ENCODE measurements at places on chromosomes 11 and 22. TPM values are rescaled to one million over a fixed set of nuclear protein-coding genes. Genes with fewer than 3 reads are reported as not detected.

DNA sequence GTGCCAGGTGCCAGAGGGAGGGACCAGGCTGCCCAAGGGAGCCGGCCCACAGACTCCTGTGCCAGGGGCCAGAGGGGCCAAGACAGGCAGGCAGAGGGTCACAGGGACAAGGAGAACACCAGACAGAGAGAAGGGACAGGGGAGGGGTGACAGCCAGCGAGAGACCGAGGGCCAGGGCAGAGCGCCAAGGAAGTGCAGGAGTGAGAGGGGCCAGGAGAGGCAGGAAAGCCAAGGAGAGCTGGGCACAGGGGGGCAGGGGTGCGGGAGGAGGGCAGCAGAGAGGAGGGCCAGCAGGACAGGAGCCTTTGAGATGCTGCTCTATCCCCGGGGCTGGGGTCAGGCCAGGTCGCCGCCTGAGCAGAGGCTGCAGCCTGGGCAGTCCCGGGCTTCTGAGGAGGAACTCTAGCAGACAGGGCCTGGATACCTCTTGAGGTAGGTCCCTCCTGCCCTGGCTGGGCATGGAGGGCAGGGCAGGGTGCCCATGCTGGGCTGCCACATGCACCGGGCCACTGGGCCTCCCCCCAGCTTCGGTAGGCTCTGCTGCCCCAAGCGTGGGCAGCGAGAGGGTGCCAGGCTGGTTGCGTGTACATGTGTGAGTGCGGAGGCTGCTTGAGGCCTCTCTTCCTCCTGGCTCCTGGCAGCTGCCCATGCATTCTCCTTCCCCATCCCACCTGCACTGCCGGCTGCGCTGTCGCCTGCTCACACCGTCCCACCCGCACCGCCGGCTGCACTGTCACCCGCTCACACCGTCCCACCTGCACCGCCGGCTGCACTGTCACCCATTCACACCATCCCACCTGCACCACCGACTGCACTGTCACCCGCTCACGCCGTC is 12.2 kb downstream of the LSP1 start:
- DNase-seq, result no peak

- no peak for DNase-seq
These were observed 593.4 kb downstream of the BUD13 start for GRCh38 chr11:116179401-116179800.

DNA sequence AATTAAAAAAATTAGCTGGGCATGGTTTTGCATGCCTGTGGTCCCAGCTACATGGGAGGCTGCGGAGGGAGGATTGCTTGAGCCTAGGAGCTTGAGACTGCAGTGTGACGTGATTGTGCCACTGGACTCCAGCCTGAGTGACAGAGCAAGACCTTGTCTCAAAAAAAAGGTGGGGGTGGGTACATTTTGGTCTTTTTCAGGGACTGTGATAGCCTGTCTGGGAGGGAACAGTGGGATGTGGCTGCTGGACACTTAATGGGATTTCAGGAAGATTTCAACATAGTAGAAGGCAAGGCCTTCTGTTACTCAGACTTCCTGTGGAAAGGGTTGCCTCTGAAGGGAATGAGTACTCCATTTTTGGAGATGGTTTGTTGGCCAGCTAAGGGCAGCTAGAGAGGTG is 40.6 kb downstream of the RELT start:
- no peak for DNase-seq

DNA sequence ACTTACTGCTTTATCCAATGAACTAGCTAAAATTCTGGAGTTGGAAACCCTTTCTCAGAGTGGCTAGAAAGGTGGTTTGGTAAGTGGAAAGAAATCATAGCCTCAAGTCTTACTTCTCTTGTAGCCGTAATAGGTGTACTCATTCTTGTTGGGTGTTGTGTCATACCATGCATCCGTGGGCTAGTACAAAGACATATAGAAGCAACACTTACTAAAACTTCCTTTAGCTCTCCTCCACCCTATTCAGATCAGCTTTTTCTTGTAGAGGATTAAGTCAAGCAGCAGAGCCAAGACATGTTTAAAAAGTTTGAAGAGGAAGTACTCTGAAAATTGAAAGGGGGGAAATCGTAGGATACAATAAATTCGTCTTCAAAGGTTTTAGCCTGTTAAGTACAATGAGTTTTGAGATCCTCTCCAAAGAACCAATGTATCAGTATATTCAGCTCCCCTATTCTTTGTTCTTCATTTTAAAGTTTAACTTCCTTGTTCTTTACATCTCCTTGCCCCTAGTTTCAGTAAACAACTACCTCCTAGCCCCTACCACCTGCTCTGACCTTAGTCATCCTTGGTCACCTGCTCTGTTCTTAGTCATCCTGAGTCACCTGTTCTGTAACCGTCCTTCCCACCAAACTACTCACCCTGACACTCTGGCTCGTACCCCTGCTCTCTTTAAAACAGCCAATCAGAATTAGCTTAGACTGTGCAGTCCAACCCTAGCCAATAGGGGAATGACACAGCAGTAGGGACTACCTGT is 62.1 kb upstream of the DEUP1 start:
- DNase-seq, result no peak

DNA sequence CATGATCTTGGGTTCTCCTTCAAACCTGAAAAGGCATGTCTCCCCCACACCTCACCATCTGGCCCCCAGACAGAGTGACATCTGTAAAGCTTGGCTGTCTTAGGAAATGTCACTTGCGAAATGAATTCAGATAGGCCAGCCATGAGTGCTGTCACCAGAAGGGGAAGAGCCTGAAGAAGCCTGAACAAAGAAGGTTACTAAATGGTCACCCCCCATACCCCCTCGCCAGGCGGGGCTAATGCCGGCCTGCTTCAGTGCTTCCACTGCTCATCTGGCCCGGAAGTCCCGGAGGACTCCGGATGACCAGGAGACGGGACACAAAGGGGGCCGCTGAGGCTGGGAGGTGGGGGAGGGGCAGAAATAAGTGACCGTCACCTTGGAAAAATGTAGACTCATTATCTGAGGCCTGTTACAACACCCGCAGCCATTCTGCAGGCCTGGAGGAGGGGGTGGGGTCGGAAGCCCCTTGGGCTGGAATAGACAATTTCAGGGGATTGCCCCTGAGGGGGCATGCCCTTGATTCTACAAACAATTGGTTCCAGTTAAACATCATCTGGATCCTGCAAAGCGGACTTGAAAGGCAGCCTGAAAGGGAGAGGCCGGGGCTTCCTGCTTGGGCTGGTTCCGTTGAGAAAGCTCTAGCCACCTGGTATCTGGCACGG is 43.2 kb downstream of the NAT10 start:
- no peak for DNase-seq

GRCh38 chr11:11996321-11997048 is 11.9 kb downstream of the DKK3 start:
- DNase-seq, result no peak

DNA sequence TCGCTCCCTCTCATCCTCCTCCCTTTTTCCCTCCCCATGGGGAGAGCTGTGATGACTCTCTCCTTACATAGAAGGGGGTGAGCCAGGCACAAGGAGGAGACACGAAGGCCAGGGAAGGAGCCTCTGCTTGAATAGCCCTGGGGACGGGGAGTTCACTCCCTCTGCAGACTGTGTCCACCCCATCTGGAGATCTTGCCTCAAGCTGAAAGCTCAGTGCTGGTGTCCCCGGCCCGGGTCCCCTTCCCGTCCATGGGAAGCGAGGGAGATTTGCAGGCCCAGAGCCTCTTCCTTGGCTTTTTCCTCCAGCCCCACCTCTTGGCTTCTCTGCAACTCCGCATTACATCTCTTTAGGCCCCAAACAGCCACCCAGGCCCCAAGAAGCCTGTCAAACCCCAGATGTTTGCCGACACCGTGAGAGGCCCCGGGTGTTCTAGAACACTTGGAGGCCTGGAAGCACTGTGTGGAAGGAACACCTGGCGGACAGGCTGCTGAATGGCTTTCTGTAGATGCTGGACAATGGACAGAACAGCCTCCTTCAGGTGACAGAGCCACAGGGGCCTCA is 32.3 kb downstream of the LINC01488 start:
- DNase-seq, result no peak

GRCh38 chr11:7004482-7004881 is 15.7 kb downstream of the ZNF214 start:
- DNase-seq, result no peak

DNA sequence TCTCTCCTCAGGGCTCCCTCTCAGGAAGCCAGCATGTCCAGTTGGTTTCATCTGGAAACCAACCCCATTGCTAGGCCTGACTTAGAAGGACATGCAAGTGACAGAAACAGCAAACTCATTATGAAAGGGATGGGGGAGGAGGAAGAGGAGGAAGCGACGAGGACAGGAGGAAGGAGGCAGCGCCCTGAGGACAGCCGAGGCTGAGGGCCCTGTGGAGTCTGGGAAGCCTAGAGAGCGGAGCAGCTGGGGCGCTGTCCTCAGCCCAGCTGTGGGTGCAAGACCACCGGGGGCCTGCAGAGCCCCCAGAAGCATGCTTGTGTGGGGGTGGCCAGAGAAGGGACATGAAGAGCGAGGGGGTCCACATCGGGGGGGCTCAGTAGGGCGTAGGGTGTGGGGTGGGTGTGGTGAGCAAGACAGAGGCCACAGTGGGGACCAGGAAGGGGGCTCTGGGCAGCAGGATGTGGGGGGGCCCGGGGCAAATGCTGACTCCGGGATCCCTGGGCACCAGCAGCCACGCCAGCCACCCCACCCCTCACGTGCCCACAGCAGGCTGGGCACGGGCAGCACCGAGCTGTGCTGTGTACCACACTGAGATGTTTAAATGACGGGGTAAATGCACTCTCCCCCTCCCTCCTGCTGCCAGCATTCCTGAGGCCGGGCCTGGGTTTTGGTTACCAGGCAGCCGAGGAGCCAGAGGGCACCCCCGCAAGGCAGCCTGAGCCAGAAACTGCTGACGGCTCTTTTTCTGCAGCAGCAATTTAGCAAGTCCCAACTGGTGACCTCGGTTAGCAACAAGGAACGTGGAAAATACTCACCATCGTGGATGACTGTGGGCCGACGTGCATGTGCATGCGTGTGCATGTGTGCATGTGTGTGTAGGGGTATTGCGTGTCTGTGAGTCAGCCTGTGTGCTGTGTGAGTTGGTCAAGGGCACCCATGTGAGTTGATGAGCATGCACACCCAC is 82.7 kb upstream of the LINC01488 start:
- DNase-seq, result no peak

GRCh38 chr11:7586376-7586775 is 72.6 kb downstream of the PPFIBP2 start:
- no peak for DNase-seq

- no peak for DNase-seq
These were observed 294.2 kb downstream of the NELL1 start for GRCh38 chr11:20963596-20963995.

DNA sequence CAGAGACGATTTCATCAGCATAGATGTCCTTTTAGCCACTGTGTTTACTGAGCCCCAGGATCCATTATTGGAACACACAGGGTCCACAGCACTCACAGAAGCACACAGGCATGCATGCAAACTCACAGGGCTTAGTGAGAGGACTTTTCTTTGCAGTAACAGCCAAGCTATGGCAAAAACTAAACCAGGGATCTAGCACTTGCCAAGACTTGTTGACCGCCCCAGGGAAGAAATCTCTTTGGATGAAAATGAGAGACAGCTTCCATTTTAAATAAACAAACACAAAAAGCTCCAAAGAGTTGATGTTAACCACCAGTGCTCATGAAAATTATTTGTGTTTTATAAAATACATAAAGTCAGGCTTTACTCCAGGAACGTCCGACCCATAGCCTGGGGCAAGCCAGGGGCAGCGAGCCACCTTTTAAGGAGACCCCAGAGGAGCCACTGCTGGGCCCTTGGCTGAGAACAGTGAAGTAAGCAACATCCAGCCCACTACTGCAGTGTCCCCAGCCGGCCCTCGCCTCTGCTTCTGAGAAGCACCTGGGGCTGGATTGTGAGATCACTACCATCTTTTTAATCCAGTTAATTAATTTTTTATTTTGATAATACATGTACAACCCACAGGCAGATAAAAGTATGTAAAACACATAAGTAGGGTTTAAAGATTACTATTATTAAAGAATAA is 22.0 kb upstream of the TFIP11 start:
- no peak for DNase-seq

- no peak for DNase-seq
These were observed 380.6 kb downstream of the BRD1 start for GRCh38 chr22:49446759-49447710.

- DNase-seq, result no peak
These were observed 14.8 kb downstream of the MOB2 start for GRCh38 chr11:1471736-1472135.

- no peak for DNase-seq
These were observed 88.5 kb downstream of the TRIM44 start for GRCh38 chr11:35750981-35751663.

DNA sequence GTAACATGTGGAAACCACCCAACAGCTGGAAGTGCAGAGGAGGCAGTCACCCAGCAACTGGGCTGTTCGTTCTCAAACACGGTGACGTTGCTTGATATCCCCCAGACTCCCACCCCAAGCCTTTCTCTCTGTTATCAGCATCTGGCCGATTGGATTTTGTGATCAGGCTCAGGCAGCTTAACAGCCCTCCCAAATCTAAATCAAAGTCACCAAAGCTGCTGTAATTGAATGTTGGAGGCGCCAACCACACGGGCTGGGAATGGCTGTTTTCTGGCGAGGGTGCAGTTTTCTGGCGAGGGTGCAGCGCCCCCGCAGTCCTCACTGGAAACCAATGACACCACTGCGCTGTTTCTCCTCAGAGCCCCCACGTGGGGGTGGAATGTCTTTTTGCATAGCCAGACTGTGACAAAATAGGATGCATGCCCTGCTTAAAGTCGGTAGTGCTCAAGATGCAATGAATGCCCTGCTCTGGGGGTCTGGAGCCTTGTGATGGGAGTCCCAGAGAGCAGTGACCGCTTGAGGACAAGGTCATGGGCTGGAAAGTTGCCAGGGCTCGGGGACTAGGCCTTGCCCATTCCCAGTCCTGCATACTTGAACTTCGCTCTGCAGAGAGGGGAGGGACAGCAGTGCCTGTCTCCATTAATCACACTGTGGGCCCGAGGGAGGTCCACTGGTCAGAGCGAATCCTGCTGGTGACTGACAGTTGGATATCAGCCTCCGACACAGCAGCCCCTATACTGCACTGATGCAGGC is 105.3 kb downstream of the MORC2 start:
- no peak for DNase-seq

DNA sequence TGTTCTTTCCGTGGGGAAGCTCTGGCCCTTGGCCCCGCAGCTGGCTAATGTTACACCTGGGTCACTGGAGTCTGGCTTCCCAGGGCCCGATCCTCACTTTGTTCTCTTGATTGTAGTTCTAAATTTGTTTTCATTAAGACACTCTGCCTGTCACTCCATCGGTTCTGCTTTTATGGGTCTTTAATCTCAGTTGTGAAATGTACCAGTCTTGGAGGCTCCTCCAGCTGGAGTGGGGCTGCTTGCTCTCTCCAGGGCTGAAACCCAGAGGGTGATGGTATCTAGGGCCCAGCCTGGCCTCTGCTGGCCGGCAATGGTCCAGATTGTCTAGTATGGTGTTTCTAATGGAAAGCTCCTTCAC is 352.9 kb downstream of the TENM4 start:
- no peak for DNase-seq

Gene SMPD1
- total RNA-seq, result 24.8 TPM

Gene OR51B5
- total RNA-seq, result 0.82 TPM

Gene DBX1
- not detected for total RNA-seq

Gene CD3E
- total RNA-seq, result not detected

Gene FERMT3
- 6.2 TPM for total RNA-seq

Gene PGA3
- total RNA-seq, result 0.80 TPM

Gene C22orf42
- not detected for total RNA-seq

Gene MIOX
- not detected for total RNA-seq

Gene HIKESHI
- total RNA-seq, result 36.7 TPM

Gene HPS4
- 34.2 TPM for total RNA-seq

Gene PRG3
- total RNA-seq, result not detected

Gene SLCO2B1
- total RNA-seq, result 3.5 TPM

All from endothelial cell (in vitro differentiated cells).